ENCODE measurements at places on chromosomes 3 and 15. TPM values are rescaled to one million over a fixed set of nuclear protein-coding genes. Genes with fewer than 3 reads are reported as not detected.

DNA sequence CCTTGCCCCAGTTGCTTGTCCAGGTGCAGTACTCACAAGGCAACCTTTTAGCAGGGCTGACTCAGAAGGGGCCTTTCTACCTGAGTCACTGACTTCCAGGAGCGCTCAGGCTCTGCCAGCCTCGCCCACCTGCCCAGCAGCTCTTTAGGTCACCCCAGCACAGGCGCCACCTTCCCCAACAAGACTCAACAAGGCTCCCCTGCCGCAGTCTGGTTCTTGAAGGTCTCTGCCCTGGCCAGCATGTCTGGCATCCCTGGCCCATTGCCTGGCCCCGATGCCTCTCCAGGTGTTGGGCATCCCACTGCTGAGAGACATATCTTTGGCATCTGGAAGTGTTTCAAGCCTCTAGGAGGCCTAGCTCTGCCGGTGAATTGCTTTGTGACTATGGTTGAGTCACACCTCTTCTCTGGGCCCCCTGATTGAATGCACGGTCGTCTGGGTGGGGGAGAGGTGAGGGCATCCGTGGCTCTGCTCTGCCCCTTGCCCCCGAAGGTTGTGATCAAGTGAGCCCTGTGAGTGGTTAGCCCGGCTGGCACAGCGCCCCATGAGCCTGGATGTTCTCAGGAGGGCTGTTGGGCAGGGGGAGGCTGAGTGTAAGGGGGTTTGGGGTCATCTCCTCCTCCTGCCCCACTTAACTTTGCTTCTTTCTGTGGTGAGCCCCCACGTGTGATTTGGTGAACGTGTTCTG lies 21.6 kb downstream of the SNX33 start:
- DNase-seq = no peak

GRCh38 chr3:14391033-14391432 lies 11.4 kb upstream of the SLC6A6 start:
- DNase-seq = no peak

- DNase-seq = no peak
These were observed 117.6 kb downstream of the P3H2 start for GRCh38 chr3:190003068-190003467.

GRCh38 chr3:179860275-179861107 lies 176.2 kb downstream of the PEX5L start:
- no peak for DNase-seq

- DNase-seq = no peak
These were observed 19.0 kb downstream of the NANOGP8 start for GRCh38 chr15:35066094-35066493.

Gene CIB2
- 56.2 TPM for polyA plus RNA-seq

Gene SLMAP
- polyA plus RNA-seq = 24.7 TPM

Gene CX3CR1
- 3.7 TPM for polyA plus RNA-seq

Gene SPTSSB
- polyA plus RNA-seq = not detected

Measured in small intestine (tissue), 16 donors.